ENCODE measurements at places on chromosomes 5 and 9.

GRCh38 chr5:128574041-128574440, 36.0 kb upstream of the FBN2 start:
- no peak for DNase-seq

GRCh38 chr9:23606107-23606506, 219.9 kb downstream of the ELAVL2 start:
- DNase-seq: no peak

GRCh38 chr5:33688526-33688925, 203.3 kb downstream of the ADAMTS12 start:
- DNase-seq: no peak

- DNase-seq: no peak
These were observed 18.9 kb upstream of the GARNL3 start for GRCh38 chr9:127245637-127246164.

All from D341Med (cell line).